ENCODE measurements at places on chromosomes 13 and 19.

DNA sequence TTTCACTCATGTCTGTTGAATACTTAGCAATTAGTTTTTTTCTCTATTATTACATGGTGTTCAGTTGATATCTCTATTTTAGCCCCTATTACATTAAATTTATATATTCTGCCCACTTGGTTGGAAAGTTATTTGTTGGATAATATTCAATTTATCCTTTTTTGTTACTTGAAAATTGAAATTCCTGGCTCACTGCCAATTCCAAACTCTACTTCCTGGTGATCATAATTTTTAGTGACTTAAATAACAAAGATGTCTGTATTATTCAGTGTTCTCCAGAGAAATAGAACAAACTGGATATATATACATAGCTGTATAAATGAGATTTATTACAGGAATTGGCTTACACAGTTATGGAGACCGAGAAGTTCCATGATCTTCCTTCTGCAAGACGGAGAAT lies 93.6 kb downstream of the GPC5 start:
- no peak for DNase-seq

DNA sequence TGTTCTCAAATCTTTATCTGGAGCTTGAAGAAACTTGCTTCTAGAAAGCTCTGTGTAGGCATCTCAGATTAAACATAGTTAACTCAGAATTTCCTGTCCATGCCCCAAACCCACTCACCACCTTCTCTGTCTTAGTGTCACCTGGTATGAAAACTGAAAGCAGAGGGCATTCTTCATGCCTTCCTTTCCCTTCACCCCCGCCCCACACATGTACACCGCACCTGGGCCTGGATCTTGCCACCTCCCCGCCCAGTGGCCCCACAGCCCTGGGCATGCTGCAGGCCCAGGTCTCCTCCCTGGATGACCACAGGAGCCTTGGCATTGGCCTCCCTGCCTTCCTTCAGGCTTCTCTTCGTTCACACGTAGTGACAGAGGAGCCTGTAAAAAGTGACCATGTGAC lies 15.8 kb downstream of the CFAP97D2 start:
- no peak for DNase-seq

DNA sequence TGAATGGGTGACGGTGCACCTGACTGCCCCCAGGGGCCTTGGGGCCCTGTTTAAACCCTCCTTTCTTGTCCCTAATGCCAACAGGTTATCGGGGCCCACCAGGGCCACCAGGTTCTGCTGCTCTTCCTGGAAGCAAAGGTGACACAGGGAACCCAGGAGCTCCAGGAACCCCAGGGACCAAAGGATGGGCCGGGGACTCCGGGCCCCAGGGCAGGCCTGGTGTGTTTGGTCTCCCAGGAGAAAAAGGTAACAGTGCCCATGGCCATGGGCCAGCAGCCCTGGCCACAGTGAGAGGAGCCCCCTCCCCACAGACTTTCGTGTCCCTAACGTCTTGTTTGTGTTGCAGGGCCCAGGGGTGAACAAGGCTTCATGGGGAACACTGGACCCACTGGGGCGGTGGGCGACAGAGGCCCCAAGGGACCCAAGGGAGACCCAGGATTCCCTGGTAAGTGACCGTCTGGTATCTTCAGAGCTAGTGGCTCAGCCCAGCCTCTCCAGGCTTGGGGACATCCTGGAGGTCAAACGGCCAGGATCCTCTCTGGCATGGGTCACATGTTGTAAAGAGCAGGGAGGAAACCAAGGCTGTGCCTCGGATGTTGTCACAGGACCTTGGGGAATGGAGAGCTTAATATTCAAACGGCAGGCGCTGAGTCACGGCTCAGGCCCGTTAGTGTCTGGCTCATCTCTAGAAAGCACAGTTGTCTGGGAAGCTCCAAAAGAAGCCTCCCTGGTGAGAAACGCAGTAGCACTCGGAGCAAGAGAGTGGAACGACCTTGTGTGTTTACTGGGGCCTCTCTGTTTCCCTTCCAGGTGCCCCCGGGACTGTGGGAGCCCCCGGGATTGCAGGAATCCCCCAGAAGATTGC lies 58.3 kb downstream of the RAB20 start:
- DNase-seq = no peak

DNA sequence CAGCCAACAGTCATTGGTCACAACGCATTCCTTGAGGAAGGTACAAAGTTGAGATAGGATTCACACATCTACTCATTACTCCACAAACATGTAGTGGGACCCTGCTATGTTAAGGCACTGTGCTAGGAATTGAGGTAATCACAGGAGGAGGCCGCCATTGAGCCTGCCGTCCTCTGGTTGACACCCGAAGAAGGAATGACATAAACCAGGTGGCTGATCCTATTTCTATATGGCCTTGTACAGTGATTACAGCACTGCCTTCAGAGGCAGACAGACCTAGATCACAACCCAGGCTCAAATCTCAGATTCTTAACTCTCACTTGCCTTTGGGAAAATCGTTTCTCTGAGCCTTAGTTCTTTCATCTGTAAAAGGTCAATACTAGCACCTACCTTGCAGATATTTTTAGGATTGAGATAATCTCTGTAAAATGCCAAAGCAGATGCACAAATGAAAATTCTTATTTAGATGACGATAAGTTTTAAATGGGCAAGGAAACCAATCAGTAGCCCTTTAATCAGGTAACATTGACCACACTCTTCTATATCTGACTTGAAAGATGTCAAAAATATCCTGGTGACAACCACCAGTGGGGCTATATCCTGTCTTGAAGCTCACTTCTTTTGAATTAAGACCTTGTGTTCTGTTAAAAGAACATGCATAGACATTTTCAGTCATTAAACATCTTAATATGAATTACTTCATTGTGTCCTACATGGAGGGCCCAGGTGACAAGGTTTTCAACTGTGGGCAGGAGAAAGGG lies 251.6 kb downstream of the KCTD12 start:
- no peak for DNase-seq

GRCh38 chr19:31299665-31300064 lies 49.6 kb downstream of the TSHZ3 start:
- DNase-seq = no peak

GRCh38 chr13:86825410-86825809 lies 845.8 kb upstream of the SLITRK5 start:
- no peak for DNase-seq

DNA sequence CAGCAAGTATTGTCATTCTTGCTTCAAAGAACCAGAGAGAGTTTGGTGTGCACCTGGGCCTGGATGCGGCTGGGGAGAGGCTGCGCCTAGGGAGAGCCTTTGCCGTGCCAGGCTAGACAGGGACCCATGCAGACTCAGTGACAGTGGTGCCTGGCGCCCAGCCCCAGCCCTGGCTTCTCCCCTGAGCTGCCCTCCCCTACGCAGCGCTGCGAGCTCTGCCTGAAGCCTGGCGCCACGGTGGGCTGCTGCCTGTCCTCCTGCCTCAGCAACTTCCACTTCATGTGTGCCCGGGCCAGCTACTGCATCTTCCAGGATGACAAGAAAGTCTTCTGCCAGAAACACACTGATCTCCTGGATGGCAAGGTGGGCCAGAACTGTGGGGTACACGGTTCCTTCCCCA lies 12.0 kb downstream of the KMT2B start:
- no peak for DNase-seq

- DNase-seq = no peak
Observed at GRCh38 chr13:75506018-75506417, 24.0 kb upstream of the TBC1D4 start.

DNA sequence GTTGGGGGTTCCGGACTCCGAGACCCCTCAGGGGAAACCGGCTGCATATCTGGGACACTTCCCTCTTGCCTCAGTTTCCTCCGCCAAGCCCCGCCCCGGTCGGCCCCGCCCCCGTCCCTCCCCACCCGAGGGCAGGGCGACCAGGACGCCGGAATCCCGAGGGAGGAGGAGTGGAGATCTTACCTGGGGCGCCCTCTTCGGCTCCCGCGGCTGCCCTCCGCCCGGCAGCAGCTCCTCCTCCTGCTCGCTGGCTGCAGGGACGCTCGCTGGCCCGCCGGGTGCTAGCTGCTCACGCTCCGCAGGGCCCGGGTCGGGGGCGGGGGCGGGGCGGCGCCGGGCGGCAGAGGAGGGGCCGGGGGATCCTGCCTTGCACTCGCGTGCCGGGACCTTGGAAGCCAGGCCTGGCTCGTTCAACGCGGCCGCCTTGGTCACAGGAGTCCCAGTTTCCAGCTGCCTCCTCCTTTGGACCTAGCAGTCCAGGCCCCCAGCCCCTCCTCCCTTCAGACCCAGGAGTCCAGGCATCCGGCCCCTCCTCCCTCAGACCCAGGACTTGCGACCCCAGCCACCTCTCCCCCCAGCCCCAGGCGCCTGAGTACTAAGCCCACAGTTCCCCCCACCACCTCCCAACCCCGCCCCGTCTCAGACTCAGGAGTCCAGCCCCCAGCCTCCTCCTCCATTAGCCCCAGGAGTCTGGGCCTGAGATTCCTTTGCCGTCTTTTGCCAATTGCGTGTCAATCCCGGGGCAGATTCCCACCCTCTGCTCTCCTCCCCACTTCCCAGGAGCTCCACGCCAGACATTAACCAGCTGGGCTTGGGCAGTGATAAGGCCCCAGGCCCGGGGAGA lies at the start of gene NTF4:
NTF4 (minus strand) TSS at position 51 of the 844 bp plus-strand sequence. CDS start 2,821 bp downstream, outside the sequence.
- peak; percentile 21 for DNase-seq

DNA sequence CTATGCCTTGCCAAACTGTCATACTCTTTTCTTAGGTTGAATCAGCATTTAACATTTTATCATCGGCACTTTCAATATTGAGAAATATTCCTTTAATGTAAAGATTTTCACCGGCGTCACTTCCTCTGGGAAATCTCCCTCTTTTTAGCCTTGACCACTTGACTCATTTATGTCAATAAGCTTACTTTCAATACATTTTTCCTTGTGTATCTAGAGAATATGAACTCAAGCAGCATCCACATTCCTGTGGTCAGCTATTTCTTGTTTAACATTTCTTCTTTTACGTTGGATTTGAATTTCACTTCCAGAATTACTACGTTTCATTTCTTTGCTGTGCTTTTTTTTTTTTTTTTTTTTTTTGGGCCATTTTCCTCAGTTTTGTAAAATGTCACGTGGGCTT lies 271.2 kb upstream of the HTR2A start:
- DNase-seq = peak; percentile 68

DNA sequence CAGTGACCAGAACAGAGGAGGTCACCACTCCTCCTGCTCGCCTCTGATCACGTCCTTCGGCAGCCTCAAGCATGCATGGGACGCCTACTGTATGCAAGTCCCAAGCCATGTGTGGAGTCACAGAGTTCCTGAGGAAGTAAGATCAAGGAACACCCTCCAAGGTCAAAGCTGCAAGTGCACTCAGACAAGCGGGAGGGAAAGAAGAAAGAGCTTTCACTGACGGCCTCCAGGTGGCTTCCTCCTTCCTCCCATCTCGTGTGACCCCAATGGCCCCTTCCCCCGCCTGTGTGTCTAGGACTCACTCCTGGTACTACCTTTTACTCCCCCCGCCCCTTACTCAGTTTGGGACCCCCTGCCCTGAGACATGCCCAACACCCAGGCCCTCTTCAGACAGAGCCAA lies 6.1 kb downstream of the HAUS8 start:
- no peak for DNase-seq

DNA sequence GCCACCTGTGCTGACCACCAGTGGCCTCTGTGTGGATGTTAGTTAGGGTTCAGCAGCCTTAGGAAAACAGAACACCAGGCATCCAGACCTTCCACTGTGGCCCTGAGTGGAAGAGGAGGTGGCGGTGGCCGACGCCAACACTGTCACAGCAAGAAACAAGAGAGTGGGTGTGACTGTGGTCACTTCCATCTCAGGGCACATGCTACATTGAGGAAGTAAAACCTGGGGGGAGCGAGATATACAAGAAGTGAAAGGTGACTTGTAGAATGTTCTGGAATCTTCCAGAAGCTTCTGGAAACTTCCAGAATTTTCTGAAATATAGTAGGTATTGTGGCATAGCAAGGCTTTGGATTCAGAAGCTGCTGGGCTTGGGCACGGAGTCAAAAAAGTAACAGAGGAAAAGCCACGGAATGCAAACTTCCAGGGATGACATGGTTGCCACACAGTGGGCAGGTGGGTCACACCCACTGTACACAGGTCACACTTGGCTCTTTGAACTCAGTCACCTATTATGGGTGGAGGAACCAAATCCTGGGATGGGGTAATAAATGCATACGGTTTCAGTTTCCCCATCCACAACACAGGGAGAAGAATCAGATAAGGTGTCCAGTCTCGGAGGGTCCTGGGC lies 24.3 kb downstream of the GNG7 start:
- DNase-seq = no peak

GRCh38 chr19:676007-676338 lies 219 bp upstream of the FSTL3 start:
- DNase-seq = no peak

DNA sequence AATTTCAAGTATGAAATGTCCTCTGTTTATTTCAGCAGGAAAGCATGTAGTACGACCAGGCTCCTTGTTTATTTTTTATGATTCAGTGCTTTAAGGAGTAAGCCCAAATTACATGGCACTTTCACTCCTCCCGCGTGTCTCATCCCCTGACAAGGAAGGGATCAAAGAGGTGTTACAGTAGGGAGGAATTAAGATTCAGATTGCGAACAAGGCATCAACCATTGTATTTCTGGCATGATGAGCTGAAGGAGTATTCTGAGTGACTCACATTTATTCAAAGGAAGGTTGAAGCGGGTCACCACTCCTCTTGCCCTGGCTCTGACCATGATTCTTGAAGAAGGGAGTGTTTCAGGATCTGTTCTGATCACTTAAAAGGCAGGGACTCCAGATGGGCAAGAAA lies 46.1 kb upstream of the CNMD start:
- DNase-seq = no peak

- no peak for DNase-seq
Observed at GRCh38 chr19:3893509-3894179, 13.2 kb downstream of the ATCAY start.

GRCh38 chr13:81223778-81224177 lies 882.9 kb upstream of the SPRY2 start:
- no peak for DNase-seq

DNA sequence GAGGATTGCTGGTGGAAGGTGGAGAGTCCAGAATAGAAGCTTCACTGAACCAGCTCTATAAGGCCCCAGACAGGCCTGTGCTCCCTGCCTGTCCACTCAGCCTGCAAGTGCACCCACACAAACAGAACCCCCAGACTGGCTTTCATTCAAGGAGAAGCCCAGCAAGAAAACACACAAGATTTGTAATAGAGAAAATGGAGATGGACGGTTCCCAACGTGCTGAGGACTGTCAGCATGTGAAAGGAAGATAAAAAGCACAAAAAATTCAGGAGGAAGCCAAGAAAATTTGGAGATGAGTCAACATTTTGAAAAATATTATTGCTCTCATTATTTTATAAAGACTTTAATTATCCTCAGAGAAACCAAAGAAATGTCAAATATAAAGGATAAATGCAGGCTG lies 218.2 kb upstream of the SLC10A2 start:
- peak; percentile 13 for DNase-seq

DNA sequence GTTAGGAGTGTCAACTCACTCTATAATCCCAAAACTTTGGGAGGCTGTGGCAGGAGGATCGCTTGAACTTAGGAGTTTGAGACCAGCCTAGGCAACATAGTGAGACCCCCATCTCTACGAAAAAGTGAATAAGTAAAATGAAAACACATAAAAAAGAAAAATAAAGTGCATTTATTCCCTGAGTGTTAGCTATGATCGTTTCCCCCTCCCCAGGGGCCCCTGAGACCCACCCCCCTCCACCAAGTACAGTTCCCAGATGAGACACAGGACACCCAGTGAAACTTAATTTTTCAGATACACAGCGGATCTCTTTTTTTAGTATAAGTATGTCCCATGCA lies 28.6 kb upstream of the NANOS3 start:
- no peak for DNase-seq

All from fibroblast of pulmonary artery (primary cell).